Daoy (cell line): ENCODE measurements at places on chromosomes 6 and 20. TPM values are rescaled to one million over a fixed set of nuclear protein-coding genes. Genes with fewer than 3 reads are reported as not detected.

DNA sequence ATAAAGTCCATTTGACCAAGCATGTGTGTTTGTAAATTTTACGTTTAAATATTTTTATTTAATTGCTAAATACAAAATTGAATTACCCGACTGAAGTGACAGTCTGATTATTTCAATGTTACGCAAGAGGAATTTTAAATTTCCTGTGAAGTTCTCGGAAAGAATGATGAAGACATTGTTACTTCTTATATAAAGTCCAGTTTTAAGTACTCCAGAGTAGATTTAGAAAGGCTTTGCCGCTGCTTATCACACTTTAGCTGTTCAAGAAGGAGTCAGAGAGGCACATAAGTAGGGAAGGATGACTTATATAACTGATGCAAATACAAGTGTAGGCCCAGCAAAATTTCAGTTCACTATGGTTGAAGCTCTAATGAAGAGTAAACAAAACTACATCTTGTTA lies 265.1 kb upstream of the CITED2 start:
- no peak for DNase-seq

DNA sequence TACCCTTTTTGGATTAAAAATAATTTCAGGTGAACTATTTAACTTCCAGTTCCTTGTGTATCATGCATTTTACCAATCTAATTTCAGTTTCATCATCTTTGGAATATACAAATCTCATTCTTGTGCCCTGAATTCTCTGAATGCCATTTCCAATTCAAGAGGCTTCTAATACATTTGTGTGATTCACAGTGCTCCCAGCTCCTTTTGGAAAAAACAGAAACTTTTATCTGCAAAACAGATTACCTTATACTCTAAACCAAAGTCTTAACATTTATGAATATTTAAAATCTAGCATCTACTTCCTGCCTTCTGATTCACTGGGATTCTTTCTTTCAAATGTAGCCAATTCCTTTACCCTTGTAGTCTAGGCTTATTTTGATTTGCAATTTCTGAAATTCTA lies 11.1 kb upstream of the PEX7 start:
- DNase-seq, result no peak

DNA sequence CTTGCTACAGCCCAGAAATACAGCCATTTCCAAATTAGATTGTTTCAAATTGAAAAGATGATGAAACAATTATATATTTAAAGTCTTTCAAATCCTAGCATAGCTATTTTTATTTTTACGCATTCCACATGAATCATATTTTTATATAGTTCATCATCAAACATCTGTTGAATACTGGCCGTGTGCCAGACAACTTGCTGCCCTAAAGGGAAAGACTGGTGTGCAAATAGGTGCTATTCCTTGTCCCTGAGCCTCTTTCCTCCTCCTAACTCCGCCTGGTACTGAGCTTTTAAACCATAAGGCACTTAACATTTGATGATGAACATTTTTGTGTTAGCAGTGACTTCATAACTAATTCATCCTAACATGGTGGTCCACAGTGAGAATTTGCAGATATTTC lies 18.7 kb upstream of the PLCG1 start:
- DNase-seq, result no peak

- no peak for DNase-seq
These were observed 32.1 kb downstream of the FAM83B start for GRCh38 chr6:54878718-54879117.

DNA sequence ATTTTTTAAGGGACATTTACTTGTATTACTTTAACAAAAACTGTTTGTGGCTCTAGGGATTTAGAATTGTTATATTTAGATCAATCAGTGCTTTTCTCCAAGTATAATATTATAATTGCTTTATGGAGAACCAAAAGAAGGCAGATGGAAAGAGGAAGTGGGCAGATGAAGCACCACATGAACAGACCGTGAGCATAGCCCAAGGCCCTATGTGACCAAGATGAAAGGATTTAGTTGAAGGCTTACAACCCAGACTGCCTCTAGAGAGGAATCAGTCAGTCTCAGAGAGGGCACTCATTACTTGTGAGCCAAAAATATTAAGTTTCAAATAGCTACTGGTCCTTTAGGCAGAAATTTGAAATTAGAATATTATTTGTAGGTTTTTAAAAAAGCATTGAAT lies 102.3 kb upstream of the IMPG1 start:
- DNase-seq, result no peak

GRCh38 chr6:107821591-107821990 lies 2.5 kb downstream of the SCML4 start:
- no peak for DNase-seq

DNA sequence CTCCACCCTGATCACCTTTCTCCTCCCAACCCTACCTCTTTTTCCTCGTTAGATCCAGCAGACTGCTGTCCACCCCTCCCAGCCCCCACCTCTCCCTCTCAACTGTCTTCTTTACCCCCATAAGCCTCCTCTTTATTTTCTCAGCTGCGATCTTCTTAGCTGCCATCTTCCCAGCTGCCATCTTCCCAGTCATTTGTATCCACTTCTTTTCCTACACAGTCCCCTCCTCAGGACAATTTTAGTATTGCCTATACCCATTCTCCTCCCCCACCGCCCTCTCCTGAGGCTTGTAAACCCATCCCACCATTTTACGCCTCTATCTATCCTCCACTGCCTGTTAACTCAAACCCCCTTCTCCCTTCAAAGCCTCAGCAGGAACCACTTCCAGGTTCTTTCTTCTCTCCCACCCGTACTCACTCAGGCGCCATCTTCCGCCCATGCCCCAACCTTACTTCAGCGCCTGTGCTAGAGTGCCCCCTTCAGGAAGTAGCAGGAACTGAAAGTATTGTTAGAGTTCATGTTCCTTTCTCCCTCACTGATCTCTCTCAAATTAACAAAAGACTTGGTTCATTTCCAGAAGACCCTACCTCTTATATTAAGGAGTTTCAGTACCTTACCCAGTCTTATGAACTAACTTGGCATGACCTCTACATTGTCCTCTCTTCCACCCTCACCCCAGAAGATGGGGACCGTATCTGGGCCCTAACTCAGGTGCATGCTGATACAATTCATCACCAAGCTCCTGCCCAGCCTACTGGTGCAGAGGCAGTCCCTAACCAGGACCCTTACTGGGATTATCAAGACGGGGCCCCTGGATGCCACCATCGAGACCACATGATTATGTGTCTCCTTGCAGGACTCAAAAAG lies 236.0 kb downstream of the ADGRG6 start:
- DNase-seq, result peak; percentile 66

DNA sequence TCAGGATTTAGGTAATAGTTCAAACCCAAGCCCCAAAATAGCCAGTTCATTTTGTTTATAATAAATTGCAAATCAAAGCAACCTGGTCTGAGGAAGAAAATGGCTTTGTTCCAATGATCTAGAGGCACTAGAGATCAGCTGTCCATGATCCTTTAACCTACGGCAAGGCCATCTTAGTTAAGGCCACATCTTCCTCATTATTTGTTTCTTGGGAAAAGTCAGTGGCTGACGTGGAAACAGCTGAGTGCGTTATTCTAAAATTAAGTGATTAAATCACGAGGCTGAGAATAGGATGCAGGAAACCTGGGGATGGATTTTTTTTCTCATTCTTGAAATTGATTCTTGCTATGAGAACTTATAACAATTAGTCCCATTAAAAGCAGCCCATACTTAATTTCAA lies 10.1 kb upstream of the TENT5A start:
- DNase-seq, result no peak

VSTM2L gene
- total RNA-seq, result 6.9 and 10.0 TPM in 2 replicates

UBD gene
- 2.8 and 10.1 TPM in 2 replicates for total RNA-seq
